ENCODE measurements at places on chromosomes 1 and 21.
A peak's percentile ranks its signal among the peaks of the same experiment; 100 is the strongest.

GRCh38 chr1:42927920-42928505, 30.7 kb downstream of the SLC2A1 start:
- no peak for DNase-seq

- no peak for DNase-seq
Measured at GRCh38 chr1:58583496-58583895, 6.4 kb upstream of the TACSTD2 start.

DNA sequence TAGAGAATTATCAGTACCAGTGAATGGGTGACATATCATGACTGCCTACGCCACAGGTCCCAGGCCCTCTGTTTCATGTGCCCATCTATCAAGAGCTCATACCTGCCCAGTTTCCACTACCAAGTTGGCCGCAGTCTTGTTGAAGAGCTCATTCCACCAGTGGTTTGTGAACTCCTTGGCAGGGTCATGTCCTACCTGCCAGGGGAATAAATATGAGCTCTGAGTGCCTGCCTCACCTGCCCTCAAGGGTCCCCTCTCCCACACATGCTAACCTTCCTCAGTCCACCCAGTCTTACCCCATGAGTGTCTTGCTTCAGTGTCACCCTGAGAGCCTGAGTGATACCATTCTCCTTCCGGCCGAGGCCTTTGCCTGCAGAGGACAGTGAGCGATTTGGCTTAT, 3.2 kb downstream of the GPATCH4 start:
- no peak for DNase-seq

GRCh38 chr1:100526894-100527293, 11.0 kb upstream of the GPR88 start:
- no peak for DNase-seq

- no peak for DNase-seq
Measured at GRCh38 chr1:237383791-237384190, 341.8 kb downstream of the RYR2 start.

- DNase-seq = no peak
Measured at GRCh38 chr1:205950280-205950679, 7.0 kb upstream of the SLC26A9 start.

DNA sequence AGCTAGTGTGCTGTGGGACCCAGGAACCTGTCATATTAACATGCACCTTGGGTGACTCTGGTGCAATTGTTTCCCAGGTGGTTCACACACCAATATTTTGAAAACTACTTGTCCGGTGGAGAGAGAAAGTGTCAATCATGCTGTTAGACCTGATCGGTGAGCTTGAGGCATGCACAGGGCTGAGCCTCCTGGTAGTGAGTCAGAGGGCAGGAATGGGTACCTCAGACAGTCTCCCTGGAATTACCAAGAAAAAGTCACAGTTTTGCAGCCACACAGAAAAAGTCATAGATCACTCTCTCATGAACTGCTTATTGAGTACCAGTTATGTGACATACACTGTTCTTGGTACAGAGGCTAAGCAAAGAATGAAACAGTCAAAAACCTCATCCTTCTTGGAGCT, 140.1 kb upstream of the NFIA start:
- no peak for DNase-seq

DNA sequence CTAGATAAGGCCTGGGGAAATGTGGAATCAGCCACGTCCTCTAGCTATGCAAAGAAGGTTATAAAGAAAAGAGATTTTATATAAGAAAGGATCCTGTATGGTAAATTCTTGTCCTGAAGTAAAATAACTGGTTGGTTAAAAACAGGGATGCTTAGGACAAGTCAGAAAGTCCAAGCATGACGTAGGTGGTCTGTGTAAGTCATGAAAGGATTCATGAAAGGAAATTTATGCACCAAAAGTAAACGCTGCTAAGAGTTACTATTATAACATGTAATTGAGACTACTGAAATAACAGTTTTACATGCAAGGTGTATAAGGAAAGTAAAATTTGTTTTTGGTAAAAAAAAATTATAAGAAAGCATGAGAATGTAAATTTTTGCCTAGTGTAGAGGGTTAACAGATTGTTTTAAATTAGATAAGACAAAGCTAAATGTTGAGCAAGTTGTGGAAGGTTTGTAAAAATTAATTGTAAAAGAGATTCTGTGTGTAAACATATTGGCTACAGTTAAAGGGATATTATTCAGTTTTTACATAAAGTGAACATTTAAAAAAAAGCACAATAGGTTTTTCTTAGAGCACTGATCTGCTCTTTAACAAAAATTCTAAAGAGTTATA, 43.9 kb downstream of the PIGK start:
- no peak for DNase-seq

- DNase-seq = no peak
Measured at GRCh38 chr1:65176591-65176990, 28.6 kb downstream of the AK4 start.

DNA sequence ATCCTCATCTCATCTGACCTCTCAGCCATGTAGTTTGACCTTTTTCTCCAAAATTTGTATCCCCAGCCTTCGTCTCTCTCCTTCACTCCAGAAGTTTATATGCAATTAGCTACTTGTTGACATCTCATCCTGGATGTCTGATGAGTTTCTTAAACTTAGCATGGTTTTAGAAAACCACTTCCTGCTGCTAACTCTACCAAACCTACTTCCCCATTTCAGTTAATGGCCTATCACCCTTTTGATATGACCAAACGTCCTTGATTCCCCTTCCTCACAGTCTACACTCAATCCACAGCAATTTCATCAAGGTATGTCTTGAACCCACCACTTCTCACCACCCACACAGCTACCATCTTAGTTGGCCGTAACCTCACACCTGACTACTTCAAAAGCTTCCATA, 121.9 kb downstream of the LRRC40 start:
- DNase-seq = no peak

- no peak for DNase-seq
Measured at GRCh38 chr1:21815724-21816321, 3.8 kb downstream of the LDLRAD2 start.

- DNase-seq = no peak
Measured at GRCh38 chr1:18603212-18603852, 27.3 kb upstream of the PAX7 start.

GRCh38 chr1:156549831-156550230, 22.5 kb downstream of the IQGAP3 start:
- no peak for DNase-seq

- no peak for DNase-seq
Measured at GRCh38 chr1:67566803-67567377, 118.1 kb upstream of the GADD45A start.

DNA sequence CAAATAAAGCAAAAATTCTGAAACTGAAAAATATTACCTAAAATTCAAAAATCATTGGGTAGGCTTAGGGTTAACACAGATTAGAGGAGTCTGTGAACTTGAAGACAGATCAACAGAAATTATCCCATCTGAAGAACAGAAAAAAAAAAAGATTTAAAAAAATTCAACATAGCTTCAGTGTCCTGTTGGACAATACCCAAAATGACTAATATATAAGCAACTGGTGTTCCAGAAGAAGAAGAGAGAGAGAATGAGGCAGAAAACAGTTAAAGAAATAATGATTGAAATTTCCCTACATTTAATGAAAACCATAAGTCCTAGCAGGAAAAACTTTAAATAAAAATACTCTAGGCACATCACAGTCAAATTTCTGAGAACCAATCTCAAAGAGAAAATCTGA, 31.5 kb downstream of the TMCO1 start:
- DNase-seq = no peak

- DNase-seq = no peak
Measured at GRCh38 chr21:32206631-32207405, 72.0 kb downstream of the MIS18A start.

GRCh38 chr1:182484067-182484466, 34.1 kb downstream of the RGSL1 start:
- no peak for DNase-seq

- DNase-seq = no peak
Measured at GRCh38 chr21:39048064-39048463, 135.2 kb downstream of the PSMG1 start.

GRCh38 chr1:155969377-155969791, 9.0 kb downstream of the ARHGEF2 start:
- no peak for DNase-seq

GRCh38 chr1:25107643-25108010, 124.7 kb downstream of the SYF2 start:
- DNase-seq = no peak

DNA sequence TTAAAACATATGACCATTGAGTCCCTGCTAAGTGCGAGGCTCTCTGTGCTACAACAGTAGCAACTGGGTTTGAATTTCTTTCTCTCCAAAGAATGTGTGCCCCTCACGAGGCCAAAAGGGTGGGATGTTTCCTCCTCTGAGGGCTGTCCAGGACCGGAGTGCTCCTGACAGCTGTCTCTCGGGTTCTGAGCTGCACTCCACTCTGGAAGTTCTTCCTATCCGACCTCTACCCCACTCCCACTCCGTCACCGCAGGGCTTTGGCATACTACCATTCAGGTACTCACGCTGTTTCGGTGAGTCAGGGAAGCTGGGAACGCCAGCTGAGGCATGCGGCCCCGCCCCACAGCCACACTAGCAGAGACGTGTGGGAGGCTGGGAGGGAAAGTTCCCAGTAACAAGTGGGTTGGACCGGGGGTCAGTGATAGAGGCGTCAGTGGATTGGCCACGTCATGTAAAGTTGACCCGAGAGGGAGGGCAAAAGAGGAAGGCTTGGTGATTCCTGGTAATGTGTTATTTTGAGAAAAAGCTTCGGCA, 705 bp upstream of the SLC50A1 start:
- DNase-seq = peak; percentile 53

DNA sequence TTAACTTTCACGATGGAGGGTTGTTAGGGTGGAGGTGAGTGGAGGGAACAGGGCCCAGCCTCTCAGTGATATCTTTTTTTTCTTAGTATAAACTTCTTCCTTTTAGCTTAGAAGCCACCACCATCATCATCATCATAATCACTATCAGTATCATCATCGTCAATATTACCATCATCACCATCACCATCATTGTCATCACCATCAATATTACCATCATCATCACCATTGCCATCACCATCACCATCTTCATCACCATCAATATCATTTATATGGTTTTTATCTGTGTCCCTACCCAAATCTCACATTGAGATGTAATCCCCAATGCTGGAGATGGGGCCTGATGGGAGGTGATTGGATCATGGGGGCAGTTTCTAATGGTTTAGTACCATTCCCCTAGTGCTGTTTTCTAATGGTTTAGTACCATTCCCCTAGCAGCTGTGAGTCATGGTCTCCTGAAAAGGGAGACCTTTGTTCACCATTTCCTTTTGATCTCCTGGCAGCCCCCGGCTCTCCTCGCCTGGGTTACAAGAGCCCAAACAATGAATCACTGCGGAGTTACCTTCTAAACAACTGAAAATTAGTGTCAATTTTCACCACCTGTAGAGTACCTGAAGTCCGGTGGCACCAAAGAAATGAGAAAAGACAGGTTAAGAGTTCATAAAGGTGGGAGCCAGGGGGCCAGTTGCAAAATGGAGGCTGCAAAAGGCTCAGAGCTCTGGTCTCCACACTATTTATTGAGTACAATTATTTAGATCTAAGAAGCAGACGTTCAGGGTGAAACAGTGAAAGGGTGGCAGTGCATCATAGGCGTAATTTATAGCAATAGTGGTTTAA, 3.1 kb upstream of the PLA2G2E start:
- DNase-seq = no peak

GRCh38 chr1:174818951-174819350, 180.8 kb upstream of the CACYBP start:
- no peak for DNase-seq

GRCh38 chr1:40836283-40836682, 25.9 kb downstream of the CITED4 start:
- no peak for DNase-seq

DNA sequence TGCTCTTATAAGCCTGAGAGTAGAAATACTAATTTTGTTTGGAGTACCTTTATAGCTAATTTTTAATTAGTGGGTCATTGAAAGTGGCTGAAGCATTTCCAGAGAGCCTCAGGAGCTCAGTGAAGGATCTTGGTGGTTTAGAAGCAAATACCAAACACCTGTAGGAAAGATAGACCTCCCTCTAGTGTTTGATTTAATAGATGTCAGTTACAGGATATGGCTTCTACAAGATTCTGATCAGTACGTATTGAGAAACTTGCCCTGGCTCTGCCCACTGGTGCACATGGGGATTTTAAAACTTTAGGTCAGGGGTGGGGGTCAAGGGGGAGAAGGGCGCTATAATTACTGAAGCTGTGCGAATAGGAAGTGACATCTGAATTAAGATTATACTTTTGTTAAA, 122.2 kb downstream of the POU2F1 start:
- no peak for DNase-seq

DNA sequence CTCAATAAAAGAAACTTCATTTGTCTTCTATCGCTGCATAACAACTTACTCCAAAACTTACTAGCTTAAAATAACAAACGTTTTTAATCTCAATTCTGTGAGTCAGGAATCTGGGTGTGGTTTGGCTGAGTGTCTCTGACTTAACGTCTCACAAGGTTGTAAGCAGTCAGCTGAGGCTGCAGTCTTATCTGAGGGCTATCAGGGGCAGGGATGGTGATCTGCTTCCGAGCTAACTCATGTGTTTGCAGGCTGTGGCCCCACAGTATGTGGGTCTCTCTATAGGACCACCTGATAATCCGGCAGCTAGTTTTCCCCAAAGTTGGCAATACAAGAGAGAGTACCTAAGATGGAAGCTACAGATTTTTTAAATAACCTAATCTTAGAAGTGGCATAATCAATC, 234.2 kb upstream of the FGGY start:
- DNase-seq = no peak

- DNase-seq = no peak
Measured at GRCh38 chr1:241640867-241641622, 876 bp upstream of the CHML start.

DNA sequence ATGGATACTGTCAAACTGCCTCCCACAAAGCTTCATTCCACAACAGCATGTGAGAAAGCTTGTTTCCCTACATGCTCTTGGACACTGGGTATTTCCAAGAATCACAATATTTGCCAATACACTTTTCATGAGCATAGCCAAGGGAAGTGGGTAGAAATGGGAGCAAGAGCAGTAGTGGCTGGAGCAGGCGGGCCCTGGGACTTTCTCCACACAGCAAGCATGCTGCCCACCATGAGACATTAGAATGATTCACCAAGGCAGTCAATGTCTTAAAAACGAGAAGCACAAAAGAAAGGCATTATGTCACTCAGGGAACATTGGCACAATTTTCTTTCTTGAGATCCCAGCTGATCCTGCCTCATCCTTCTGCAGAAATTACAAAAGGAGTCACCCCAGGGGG, 371.6 kb upstream of the RUNX1 start:
- DNase-seq = no peak

- DNase-seq = no peak
Measured at GRCh38 chr1:156704166-156704711, 1.1 kb downstream of the CRABP2 start.

DNA sequence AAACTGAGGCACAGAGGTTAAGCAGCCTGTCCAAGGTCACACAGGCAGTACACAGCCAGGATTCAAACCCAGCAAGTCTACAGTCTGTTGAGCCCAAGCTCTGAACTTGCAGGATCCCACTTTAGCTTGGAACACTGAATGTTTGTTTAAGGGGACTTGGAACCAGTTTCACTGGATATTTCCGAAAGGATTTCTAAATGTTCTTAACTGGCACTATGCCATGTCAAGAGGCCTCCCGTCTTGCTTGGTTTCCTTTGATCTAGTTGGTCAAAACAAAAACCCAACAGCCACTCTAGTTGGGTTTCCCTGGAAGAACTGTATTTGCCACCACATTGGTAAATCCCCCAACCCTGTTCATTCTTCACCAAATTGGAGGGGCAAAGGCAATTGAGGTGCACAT, 317.6 kb upstream of the KAZN start:
- no peak for DNase-seq

GRCh38 chr1:109025694-109026093, 16.2 kb downstream of the WDR47 start:
- DNase-seq = no peak

- peak; percentile 95 for DNase-seq
Measured at GRCh38 chr1:203861379-203862184, at the start of gene SNRPE. TSS of gene SNRPE (plus strand) at chr1:203861599. CDS start at chr1:203861660, 61 bp downstream.
